ENCODE measurements at places on chromosomes 3 and 15. TPM values are rescaled to one million over a fixed set of nuclear protein-coding genes. Genes with fewer than 3 reads are reported as not detected.
A peak's percentile ranks its signal among the peaks of the same experiment; 100 is the strongest.

CKMT1A gene
- polyA plus RNA-seq = not detected

SLC24A5 gene
- polyA plus RNA-seq = not detected

NOX5 gene
- polyA plus RNA-seq = not detected

SMC4 gene
- polyA plus RNA-seq = 96.9 TPM

WWTR1 gene
- polyA plus RNA-seq = 1.9 TPM

VPS39 gene
- 29.2 TPM for polyA plus RNA-seq

GXYLT2 gene
- polyA plus RNA-seq = 0.06 TPM

OXTR gene
- polyA plus RNA-seq = not detected

GRCh38 chr3:134535186-134535970 is 49.5 kb downstream of the CEP63 start:
- no peak for DNase-seq

DNA sequence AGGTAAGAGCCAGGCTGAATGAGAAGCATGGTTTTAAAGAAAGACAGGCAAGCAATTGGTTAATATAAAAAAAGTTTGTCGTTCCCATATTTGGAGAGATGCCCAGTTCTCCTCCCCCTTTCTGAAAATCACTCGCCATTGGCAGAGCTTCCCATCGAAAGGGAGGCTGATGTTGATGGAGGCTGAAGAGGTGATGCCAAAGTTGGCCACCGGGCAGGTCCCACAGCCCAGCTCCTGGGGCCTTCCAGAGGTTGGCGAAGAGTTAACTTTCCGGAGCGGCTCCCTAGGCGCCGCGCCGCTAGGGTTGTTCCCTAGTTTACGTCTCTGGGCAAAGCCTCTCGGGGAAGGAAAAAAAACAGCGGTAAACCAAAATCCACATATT is 793 bp downstream of the PCOLCE2 start:
- no peak for DNase-seq

DNA sequence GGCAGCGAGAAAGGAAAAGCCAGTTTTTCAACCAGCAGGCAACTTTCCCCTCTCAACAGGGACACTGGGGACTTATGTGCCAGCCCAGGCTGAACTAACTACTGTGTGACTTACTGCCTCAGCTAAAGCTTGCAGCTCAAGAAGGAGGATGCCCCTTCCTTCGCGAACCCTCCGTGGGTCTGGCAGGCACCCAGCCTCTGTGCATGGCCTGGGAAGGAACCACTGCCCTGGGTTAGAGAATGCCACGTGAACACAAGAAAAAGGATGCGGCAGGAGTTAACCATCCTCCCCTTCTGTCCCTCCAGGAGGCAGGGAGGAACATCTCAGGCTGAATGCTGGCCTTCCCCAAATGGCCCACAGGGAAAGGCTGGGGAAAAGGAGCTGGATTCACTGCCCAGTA is 29.0 kb downstream of the CHDH start:
- no peak for DNase-seq

DNA sequence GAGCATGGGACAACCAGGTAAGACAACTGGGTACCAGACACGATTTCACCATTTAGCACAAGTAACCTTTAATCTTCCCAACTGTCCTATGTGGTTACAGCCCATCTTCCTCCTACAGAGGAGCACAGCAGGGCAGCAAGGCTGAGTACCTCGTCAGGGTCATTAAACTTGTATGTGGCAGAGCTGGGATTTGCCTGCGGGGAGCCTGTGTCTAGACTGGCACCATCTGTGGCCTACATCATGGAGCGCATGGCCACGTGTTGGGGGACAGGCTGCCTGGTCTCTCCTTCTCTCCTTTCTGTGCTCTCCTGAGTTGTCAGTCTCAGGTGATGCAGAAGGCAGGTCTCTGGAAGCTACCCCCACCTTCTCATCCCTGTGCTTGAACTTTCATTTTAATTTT is 32.2 kb downstream of the GOLGA6A start:
- no peak for DNase-seq

- DNase-seq = no peak
These were observed 64.2 kb downstream of the MOBP start for GRCh38 chr3:39531665-39532064.

DNA sequence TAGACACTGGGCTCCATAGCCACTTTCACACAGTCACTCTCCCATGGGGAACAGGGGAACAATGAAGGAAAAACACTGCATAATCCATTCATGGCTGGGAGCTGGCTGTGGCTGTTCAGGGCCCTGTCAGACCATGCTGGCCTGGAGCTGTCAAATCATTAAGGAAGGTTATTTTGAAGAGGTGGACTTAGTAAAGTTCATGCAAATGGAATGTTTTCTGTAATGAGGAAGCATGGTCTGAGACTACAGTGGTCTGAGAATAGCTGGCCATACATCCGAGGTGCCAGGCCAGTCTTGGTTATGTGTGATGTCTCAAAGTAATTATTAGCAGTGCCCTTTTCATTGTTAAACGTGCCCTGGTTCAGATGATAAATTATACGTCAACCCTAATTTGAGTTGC is 117.1 kb upstream of the MRPS22 start:
- no peak for DNase-seq

DNA sequence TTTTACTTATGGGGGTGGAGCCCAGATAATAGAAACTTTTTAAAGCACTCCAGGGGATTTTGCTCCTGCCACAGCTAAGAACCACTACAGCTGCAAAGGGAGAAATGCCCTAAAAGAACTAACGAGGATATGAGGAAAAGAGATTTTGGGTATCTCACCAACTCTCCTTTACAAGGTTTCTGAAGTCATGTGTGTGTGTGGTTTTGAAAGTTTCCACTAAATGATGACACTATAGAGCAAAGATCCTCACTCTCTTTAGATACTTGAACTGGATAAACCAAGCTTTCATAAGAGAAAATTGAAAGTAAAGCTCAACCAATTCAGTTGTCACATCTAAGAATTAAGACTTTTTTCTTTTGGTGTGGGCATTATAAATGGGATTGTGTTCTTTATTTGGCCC is 455.3 kb upstream of the ALCAM start:
- no peak for DNase-seq

DNA sequence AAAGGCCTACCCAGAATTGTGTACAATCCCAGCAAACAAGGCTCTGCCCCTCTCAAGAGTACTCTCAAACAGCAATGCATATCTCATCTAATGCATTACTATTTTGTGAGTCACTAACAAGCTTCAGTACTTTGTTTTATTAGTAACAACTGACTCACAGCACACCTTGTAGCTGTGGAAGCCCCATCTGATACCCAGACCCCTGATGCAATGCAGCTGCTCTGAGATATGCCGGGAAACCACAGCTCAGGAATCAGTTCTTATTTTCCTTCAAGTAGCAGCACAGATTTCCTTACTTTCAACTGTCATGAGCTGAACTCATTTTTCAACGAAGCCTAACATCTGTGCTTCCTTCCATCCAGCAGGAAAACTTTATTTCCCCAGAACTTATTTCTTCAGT is 37.8 kb downstream of the CCNL1 start:
- DNase-seq = no peak

- DNase-seq = peak; percentile 61
These were observed 25.1 kb upstream of the CSTA start for GRCh38 chr3:122299872-122300460.

DNA sequence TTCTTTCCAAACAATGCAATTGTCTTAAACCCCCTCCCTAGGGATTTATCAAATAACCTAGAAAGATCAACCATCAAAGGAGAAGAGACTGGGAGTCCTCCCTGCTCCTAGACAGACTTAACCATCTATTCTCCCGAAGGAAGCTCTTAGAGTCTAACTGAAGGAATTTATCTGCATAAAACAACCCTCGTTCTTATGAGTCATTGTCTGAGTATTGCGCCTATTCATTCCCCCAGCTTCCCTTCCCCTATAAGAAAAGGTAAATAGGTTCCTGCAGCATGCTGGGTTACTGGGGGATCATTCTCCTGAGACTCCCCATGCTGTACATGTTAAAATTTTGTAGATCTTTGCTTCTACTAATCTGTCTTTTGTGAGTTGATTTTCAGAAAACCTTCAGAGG is 412.7 kb downstream of the OCA2 start:
- DNase-seq = no peak

GRCh38 chr15:44264148-44264547 is 24.4 kb upstream of the GOLM2 start:
- DNase-seq = no peak

DNA sequence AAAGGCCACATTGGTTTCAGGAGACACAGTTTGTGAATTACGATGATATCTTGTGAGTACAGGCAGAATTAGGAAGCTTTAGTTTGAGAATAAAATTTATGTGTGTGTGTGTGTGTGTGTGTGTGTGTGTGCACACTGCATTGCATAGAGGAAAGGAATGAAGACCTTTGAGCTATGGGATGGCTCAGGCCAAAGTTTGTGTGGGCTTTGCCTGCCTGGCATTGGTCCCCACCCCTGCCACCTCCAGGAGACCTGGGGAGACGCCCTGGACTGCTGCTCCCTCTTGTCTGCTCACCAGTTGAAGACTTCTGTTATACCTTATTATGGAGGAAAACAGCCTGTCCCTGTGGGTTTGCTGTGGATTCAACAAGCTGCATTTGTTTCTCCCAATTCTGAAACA is 37.2 kb downstream of the TIGIT start:
- DNase-seq = no peak

GRCh38 chr15:74584204-74584603 is 31.4 kb upstream of the CLK3 start:
- DNase-seq = no peak

DNA sequence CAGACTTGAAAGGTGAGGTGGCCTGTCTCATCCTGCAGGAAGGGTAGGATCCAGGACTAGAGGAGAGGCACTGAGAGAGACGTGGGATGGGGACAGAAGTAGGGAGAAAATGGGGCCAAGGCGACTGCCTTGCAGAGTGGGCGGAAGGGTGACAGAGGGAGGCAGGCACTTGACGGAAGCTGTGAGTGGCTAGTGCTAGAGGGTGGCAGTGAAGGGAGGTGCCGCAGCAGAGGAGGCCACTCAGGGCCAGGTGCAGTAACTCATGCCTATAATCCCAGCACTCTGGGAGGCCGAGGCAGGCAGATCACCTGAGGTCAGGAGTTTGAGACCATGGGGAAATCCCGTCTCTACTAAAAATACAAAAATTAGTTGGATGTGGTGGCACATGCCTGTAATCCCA is 7.3 kb downstream of the CCDC33 start:
- no peak for DNase-seq

- no peak for DNase-seq
These were observed 39.9 kb upstream of the TBL1XR1 start for GRCh38 chr3:177237206-177237605.
